Jurkat, Clone E6-1 (cell line): ENCODE measurements at places on chromosomes 3 and 15.

DNA sequence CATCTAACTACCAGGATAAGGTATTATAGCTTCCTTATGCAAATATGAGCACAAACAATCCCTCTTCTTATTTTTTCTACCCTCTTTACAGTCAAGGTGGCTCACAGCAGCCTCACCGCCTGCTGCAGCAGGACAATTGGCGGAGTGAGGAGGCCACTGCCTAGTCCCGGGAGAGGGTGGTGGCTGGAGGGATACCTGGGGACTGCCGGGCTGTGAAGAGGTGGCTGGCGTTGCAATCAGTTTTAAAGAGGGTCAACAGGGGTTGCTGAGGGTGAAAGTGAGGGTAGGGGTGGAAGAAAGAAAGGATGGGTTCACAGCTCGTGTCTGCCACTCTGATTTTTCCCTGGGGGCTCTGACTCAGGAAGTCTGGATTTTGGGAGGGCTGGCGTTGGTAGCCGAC is 105.1 kb upstream of the SLC6A6 start:
- no peak for DNase-seq

DNA sequence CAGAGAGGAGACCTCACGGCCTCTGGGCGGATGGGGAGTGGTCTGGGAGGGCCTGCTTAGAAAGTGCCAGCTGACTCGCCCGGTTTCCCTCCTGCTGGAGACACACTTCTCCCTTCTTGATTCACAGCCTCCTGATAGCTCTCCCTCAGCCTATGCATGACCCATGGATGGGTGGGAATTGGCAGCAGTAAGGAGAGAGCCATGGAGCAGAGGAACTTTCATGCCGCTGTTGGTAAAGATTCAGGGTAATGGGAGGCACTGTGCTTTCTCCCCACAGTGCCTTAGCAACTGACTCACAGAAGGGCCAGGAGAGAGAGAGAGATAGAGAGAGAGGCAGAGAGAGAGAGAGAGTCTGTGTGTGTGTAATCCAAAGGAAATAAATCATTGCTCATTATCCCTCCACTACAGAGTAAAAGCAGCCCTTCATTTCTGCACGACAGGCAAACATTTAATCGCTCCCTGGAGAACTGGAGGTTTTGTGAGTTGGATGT is 82.8 kb downstream of the SEMA5B start:
- DNase-seq: no peak

DNA sequence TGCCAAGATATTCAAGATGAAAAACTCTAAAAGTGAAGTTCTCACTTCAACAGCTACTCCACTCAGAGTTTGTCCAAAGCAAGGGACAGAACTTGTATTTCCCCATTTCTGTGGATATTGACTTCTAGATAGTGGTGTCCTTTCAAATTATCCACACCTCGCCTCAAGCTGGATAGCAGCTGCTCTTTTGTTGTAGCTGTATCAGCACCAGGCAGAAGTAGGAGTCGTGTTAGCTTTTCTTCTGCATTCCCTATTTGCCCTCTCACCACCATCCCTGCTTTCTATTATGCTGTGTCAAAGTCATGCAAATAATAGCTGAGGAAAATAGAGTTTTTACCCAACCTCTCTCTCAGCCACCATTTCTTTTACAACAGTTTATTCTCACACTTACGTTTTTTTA is 303.8 kb downstream of the EPHA3 start:
- DNase-seq: no peak

- DNase-seq: no peak
These were observed 16.4 kb downstream of the PXYLP1 start for GRCh38 chr3:141248064-141248463.

DNA sequence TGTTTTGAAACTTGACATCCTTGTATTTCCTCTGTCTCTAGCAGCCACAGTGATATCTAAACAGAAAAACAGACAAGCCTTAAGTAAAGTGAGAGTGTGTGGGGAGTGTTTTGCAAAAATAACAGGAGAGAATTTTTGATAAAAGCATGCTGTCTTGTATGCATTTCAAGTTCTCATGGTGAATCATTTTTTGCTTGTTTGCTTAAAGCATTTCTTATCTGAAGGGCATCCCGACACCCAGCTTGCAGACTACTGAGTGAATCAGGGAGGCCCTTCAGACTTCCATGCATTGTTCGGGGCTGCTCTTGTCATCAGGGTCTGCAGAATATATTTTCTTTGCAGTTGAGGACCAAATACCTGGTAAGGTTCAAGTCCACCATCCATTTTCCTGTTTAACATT is 8.5 kb downstream of the CGNL1 start:
- no peak for DNase-seq

GRCh38 chr15:60362321-60363086 is 35.3 kb downstream of the ANXA2 start:
- DNase-seq: peak; percentile 35

GRCh38 chr15:22872936-22873701 is 34.7 kb downstream of the NIPA2 start:
- DNase-seq: no peak

GRCh38 chr15:48459571-48460442 is 128.6 kb downstream of the DUT start:
- DNase-seq: no peak

- no peak for DNase-seq
These were observed 135.4 kb upstream of the PFN2 start for GRCh38 chr3:150105886-150106612.

DNA sequence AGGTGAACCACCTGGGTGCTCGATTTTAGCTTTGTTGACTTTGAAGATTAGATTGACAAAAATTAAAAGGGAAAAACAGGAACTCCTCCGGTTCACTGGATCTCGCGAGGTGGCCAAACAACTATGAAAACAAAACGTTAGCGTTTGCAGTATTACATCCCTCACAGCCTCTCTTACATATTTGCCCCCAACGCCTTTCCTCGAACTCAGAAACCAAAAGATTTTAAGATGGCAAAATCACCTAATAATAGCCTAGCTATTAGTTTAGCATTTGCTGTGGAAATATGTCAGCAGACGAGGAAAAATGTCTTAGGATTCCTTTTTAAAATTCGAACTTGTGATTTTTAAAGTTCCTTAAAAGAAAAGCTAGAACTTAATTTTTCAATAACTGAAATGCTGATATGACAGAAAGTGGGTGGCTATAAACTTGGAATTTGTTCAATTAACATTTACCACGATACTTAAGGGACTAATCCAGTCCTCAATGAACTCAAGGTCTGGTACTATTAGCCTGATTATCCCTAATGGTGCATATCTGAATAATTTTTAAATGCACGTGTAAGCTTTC is 491 bp upstream of the SENP7 start:
- no peak for DNase-seq

DNA sequence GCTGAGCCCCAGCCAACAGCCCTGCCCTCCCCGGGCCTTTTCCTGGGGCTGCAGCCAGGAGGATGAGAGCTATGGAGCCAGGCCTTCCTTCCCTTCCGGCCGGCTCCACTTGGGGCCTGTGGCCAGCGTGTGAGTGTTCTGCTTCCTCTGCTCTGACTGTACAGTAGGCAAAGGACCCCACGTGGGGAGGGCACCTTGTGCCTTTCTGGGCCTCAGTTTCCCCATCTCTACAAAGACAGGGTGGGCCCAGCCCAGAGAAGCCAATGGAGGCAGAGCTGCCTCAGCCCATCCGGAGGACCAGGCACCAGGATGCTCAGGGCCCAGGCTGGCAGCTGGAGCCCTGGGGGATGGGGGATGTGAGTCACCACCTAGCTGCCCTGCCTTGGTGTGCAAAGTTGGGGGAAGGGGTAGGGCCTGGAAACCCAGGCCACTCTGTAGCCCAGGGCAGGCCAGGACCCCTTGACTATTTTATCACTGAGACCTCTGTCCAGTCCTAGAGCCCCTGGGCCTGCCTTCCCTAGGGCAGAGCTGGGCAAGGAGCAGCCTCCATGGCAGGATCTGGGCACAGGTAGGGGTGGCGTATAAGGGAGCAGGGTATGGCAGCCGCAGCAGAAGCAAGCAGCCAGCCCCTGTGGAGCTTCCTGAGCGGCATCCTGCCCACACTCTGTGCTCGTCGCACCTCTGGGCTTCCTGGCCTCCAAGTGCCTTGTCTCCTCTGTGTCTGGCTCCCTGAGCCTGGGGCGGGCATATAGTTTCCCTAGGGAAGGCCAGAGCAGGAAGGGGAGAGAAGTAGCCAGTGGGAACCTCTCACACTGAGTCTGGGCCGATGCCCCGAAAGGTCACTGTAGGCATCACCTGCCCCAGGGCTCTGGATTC is 1.8 kb downstream of the PSTPIP1 start:
- DNase-seq: no peak
